ENCODE measurements at places on chromosomes 1 and 21.

DNA sequence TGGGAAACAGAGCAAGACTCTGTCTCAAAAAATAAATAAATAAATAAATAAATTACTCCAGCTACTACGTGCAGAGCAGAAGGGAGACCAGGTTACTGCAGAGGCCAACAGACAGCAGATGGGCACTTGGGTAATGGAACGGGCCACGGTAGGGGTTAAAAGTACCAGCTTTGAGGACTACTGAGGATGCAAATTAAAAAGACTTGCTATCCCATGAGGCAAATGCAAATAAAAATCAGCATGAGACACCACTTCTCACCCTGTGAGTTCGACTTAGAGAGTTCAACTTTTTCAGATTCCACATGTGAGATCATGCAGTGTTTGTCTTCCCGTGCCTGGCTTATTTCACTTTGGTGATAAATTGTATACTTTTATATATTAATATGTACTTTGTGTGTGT, 6.6 kb downstream of the SLC2A5 start:
- DNase-seq, result no peak

GRCh38 chr1:155938220-155938627, 3.2 kb upstream of the RXFP4 start:
- DNase-seq, result peak; percentile 72

GRCh38 chr1:39170731-39171667, 33.5 kb upstream of the MACF1 start:
- peak; percentile 79 for DNase-seq

DNA sequence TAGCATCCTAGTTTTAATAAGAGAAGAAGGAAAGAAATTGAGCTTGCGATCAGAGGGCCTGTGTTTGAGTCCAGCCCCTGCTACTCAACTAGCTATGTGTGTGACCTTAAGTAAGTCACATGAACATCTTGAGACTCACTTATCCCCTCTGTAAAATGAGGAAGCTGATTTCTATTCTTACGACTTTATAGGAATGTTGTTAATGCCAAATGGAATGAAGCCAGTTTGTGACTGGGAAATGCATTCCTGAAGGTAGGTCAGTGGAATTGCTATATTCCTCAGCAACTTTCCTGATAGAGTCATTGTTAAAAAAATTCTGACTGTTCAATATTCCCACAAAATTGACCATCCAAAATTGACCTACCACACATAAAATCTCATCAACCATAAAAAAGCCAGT, 14.9 kb downstream of the FASLG start:
- no peak for DNase-seq

DNA sequence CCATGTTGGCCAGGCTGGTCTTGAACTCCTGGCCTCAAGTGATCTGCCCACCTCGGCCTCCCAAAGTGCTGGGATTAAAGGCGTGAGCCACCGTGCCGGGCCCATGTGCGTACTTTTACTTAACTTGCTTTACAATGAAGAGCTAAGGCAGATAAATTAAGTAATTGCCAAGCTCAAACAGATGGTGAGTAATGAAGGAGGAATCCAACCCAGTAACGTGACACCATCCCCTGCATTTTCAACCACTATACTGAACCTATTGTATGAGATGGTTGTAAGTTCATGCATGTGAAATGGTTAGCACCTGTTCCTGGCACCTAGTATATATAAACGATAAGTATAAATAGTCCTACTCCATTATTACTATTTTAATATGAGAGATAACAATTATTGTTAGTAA, 588.0 kb upstream of the BEND5 start:
- peak; percentile 19 for DNase-seq

GRCh38 chr1:63623952-63624351, 30.7 kb downstream of the PGM1 start:
- DNase-seq, result no peak

- DNase-seq, result peak; percentile 48
These were observed 166.1 kb downstream of the PDE4B start for GRCh38 chr1:65958561-65959350.

- DNase-seq, result peak; percentile 78
These were observed 135.4 kb downstream of the PROX1 start for GRCh38 chr1:214123061-214123784.

- DNase-seq, result no peak
These were observed 17.8 kb upstream of the POU3F1 start for GRCh38 chr1:38064197-38064903.

GRCh38 chr21:45592208-45592619, 50.0 kb upstream of the SLC19A1 start:
- DNase-seq, result no peak

- no peak for DNase-seq
These were observed 1716.6 kb downstream of the MRPL39 start for GRCh38 chr21:23890652-23891051.

DNA sequence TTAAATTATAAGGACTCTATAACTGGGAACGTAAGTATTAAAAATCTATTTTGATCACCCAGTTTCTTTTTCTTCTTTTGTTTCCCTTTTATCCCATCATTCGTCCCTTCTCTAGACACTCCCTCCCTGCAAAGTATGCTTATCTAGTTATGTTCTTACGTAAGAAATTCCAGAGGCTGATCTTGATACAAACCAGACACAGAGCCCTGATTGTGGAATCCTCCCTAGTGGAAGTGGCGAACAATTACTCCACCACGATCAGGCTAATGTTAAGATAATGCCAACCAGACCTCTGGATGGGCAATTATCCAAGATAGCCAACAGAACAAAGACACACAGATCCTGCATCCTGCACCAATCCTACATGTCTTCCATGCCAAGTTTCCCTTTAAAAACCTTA, 1557.4 kb downstream of the PLA2G4A start:
- DNase-seq, result no peak

GRCh38 chr1:202599669-202600431, 110.4 kb downstream of the SYT2 start:
- peak; percentile 83 for DNase-seq

DNA sequence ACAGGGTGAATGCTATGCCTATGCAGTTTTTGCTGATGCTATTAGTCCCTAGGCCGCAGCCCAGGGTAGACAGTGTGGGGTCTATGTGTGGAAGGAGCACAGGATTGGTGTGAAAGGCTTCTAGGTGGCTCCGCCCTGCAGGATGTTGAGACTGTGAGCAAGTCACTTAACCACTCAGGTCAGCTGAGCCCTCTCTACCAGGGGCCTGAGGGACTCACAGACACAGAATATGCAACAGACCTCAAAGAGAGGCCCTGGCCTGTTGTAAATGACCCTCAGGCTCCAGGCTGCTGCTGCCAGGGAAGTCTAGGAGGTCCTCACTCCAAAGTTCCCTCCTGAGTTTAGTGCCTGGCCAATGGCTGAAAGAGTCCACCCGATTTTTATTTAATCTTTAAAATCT, 11.0 kb downstream of the NHLH2 start:
- no peak for DNase-seq

GRCh38 chr1:39214714-39214997, 10.2 kb downstream of the MACF1 start:
- no peak for DNase-seq

GRCh38 chr1:216502528-216503162, 79.4 kb upstream of the USH2A start:
- DNase-seq, result no peak

GRCh38 chr1:115229016-115229415, 109.0 kb downstream of the NGF start:
- DNase-seq, result no peak

- no peak for DNase-seq
These were observed 239.7 kb upstream of the KCNK2 start for GRCh38 chr1:214842856-214843255.

DNA sequence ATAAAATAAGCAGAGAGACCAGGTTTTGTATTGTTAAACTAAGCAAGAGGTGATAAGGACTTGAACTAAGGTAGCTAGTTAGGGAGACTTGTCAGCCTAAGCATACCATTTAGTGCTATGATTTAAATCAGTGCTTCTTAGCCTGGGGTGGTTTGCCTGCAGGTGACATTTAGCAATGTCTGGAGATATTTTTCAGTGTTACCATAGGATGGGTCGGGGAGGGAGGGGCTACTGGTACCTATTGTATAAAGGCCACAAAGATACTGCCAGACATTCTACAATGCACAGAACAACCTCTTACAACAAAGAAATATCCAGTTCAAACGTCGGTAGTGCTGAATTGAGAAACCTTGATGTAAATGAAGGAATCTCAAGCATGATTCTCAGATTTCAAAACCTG, 3.3 kb downstream of the ATP5PB start:
- DNase-seq, result no peak

DNA sequence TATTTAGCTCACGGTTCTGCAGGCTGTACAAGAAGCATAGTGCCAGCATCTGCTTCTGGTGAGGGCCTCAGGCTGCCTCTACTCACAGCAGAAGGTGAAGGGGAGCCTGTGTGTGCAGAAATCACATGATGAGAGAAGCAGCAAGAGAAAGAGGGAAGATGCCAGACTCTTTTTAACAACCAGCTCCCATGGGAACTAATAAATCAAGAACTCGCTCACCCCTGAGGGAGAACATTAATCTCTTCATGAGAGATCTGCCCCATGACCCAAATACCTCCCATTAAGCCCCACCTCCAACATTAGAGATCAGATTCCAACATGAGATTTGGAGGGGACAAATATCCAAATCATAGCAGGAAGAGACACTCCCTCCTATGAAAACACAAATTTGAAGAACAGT, 74.1 kb downstream of the OLFML2B start:
- DNase-seq, result no peak

- DNase-seq, result no peak
These were observed 130.5 kb downstream of the TMEM53 start for GRCh38 chr1:44543786-44544185.

DNA sequence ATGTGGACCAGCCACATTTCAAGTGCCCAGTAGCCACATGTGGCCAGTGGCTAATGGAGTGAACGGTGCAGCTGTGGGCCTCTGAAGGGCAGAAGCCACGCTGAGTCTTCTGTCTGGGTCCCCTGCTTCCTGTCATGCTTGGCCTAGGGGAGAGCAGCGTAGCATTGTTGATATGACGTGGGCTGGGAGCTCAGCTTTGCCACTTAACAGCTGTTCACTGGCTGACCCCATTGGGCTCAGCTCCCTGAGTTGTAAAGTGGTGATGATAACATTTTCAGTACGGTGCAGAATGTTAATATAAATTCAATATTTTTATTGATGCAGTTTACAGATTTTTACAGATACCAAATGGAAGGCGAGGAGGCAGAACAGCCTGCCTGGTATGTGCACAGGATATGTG, 4.5 kb downstream of the PODN start:
- DNase-seq, result peak; percentile 14

DNA sequence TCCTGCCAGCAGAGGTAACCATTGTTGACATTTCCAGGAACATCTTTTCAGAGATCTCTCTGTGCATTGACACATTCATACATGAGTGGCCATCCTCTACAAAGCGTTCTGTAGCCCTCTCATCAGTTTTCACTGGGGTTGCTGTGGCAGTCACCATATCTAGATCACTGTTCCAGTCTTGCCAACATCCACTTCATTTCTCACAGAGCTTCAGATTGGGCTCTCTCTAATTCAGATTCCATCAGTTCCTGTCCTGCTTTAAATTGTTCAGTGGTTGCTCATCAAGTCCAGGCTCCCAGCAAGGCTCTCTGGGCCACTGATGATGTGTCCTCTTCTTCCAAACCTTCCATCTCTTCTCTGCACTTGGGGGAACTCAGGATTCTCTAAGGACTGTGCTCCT, 173.7 kb downstream of the KCNJ6 start:
- no peak for DNase-seq

DNA sequence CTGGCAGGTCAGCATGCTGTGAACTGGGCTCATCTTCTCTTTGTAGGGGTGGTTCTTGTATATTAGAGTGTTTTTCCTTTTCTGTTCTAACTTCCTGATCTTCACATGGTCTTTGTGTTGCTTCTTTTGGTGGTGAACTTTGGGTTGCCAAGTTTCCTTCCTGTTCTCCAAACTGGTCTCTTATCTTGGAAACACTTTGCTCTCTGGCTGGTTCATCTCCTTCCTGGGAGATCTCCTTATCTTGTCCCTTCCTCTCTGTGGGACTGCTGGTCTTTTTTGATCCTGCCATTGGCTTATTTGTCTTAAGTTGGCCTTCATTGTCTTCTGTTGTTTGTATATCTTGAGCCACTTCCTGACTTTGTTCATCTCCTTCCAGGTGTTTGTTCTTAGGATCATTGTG, 2.1 kb downstream of the TCHHL1 start:
- no peak for DNase-seq

DNA sequence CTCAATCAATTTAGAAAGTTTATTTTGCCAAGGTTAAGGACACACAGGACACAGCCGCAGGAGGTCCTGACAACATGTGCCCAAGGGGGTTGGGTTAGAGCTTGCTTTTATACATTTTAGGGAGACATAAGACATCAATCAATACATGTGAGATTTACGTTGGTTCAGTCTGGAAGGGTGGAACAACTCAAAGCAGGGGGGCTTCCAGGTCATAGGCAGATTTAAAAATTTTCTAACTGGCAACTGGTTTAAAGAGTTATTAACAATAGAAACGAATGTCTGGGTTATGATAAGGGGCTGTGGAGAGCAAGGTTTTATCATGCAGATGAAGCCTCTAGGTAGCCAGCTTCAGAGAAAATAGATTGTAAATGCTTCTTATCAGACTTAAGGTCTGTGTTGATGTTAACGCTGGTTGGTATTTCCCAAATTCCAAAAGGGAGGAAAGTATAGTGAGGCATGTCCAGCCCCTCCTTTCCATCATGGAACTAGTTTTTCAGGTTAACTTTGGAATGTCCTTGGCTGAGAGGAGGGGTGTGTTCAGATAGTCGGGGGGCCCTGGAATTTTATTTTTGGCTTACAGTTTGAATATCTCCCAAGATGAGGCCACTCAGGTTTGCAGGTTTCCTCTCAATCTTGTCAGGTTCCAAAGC, 31.0 kb upstream of the TGFBR3 start:
- no peak for DNase-seq

DNA sequence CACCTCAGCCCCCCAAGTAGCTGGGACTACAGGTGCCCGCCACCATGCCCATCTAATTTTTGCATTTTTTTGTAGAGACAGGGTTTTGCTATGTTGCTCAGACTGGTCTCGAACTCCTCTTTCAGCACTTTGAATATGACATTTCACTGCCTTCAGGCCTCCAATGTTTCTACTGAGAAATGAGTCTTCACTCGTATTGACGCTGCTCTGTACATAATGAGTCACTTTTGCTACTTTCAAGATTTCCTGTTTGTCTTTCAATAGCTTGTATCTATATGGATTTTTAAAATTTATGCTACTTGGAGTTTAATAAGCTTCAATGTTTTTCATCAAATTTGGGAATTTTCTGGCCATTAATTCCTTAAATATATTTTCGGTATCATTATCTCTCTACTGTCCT, 64.7 kb downstream of the GORAB start:
- DNase-seq, result no peak
